ENCODE measurements at places on chromosomes 3 and 15.

DNA sequence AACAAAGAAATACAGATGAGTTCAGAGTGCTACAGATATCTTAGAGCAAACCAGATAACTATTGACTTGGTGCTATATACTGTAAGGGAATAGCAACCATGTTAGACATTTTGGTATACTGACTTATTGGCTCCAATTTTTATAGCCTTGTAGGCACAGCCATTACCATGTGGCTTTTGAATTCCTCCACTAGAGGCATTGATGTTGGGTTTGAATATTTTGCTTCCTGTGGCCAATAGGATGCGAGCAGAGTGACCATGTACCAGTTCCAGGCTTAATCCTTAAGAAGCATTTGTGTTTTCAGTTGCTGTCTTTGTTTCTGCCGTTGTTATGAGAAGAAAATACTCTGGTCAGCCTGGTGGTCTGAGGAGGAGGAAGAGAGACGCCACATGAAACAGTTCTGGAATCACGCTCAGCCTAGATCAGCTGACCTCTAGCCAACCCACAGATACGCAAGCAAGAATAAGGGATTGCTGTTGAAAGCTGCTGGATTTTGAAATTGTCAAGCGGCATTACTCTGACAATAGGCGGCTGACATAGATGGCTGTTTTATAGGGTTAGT is 109.4 kb upstream of the TNIK start:
- DNase-seq: no peak

DNA sequence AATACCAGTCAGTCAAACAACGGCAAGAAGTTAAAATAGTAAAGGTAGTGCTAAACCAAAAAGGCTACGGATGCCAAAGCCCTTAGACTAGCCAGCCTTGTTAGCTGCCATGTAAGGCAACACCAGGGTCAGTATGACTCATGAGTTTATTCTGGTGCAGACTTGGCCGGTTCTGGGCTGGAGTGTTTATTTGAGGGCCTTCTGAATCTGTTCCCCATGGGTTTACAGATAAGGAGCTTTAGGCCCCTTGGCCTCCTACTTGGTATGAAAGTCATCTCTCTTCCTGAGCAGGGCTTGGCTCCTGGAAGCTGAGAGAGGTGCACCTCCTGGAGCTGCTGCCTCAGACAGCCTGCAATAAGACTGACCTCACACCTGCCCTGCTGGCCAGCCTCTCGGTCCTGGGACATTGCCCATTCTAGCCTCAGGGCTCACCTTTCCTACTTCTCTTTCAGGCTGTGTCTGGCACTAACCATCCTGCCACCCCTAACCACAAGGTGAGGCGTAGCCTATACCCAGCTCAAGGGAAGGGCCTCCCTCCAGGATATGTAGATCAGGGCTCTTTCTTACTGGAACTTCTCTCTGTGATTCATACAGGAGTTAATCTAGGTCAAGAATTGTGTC is 10.4 kb upstream of the RTP1 start:
- DNase-seq: no peak

DNA sequence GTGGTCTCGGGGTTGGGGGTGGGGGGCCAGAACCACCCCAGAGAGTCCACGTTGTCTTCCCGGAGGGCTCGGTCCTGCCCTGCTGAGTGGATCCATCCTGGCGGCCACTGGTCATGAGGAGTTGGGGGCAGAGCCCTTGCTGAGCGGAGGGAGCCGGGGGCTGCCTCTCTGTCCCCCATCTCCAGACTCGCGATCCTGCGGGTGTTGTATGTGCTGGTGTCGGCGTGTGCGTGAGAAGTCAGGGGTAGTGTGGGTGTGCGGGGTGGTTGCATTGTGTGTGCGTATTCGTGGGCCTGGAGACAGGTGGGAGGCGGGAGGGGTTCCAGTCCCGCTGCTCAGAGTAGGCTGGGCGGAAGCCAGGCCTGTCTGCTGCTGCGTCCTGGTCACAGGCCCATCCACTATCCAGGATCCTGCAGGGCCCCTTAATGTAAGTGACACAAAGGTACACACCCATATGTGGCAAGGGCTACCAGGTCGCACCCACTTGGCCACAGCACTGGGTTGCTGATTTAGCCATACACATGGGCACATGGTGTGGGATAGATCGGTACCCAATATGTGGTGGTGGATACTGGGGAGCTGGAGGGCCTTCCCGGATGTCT is 30.7 kb downstream of the NBEAL2 start:
- no peak for DNase-seq

GRCh38 chr3:194711286-194711685 is 25.6 kb downstream of the FAM43A start:
- DNase-seq: no peak

- DNase-seq: no peak
Measured at GRCh38 chr3:7309641-7310102, 448.8 kb downstream of the GRM7 start.

GRCh38 chr3:75180235-75180944 is 483.7 kb upstream of the FRG2C start:
- DNase-seq: no peak

DNA sequence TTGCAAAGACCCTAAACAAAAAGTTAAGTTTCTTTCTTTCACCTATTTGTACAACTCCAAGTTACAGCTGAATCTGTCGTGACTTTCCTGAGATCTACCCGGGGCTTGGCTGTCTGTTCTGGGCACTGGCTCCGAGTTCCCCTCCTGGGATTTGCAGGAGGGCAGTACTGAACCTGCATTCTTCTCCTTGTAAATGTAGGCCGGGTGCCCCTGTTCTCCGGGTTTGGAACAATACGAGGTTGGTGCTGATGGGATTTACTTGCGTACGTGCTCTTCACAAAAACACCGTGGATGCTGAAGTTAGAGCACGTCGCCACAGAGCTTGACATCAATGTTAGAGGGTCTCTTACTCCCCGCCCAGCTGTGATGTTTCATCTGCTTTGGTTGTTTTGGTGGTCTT is 48.1 kb downstream of the KLHL25 start:
- no peak for DNase-seq

DNA sequence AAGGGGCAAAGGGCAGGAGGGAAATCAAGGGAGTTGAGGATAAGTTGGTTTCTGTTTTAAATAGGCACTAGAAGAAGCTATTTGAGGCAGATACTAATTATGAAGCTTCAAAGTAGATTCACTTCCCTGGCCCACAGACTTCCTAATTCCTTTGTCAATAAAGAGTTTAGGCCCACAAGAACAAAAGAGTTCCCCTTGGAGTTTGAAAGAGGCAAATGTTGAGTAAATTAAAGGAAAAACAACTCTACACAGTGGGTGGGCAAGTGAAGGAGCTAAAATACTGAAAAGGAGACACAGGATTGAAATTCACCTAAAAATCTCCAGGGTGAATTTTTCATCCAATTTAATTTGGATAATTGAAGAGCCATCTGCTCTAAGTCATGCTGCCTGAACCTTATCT is 411.7 kb upstream of the RORA start:
- DNase-seq: no peak

- no peak for DNase-seq
Measured at GRCh38 chr15:100141311-100142001, 200.3 kb downstream of the ADAMTS17 start.

DNA sequence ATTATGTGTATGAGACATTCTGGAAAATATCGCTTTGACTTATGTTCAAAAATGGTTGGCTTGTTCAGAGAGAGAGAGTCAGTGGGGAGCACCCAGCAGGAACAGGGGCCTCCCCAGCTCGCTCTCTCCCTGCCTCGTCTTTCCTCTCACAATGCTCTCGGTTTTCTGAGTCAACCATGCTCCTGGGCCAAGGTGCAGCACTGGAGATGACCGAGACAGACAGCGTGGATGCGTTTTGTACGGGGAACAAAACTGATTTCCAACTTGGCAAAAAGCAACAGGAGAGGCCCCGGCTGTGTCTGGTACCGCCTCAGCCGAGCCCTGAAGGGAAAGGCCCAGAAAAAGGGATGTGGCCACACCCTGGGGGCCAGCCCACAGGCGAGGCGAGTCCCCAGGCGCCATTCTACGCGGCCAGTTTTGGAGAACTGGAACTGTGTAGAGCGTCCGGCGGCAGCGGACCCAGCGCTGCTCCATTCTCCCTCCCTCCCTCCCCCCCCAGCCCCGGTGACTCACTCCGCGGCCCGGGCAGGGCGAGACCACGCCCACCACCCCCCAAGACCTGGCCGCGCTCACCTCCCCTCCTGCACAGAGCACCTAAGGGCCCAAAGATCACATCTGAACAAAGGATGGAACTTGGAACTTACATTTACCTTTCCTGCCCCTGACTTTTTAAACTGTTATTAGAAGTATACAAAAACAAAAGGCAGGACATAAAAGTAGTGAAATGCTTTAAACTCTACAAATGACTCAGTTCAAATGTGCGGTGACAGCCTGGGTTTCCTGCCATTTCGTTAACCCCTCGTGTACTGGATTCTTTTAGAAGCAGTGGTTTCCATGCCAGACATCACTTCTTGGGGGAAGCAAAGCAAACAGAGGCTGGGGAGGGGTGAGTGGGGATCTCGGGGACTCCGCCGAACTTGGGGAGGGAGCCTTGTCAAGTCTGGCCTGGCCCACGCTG is 12.7 kb downstream of the ATP10A start:
- DNase-seq: no peak

- no peak for DNase-seq
Measured at GRCh38 chr3:159029306-159030026, 227.6 kb downstream of the MFSD1 start.

- DNase-seq: no peak
Measured at GRCh38 chr15:87133704-87134103, 1054.0 kb downstream of the AGBL1 start.

DNA sequence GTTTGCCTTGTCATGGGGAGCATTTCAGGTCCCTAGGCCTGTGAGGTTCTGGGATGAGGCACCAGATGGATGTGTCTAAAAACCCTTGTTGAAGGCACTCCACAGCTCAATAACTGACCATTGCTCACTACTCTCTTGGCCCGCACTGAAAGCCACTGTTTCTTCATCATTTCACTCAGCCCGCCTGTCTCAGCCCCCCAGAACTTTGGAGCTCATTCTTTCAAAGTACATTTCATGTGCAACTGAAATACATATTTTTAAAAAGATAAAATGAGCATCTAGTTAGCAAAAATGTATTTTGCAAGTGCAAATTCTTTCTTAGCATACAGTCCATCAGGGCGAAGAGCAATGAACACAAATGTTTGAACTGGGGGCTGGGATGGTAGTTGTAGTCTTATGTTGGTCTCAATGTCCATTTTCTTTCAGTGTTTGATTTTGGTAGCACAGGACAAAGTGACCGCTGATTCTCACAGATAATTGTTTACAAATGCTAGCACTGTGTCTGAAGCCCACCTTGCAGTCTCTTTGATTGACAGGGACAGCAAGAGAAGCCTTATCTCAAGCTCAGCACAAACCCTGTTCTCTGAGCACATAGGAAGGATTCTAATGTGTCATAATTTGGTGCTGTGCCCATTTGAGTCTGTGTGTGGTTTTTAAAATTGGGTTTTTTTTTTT is 19.6 kb downstream of the HEMK1 start:
- DNase-seq: no peak

GRCh38 chr3:12585970-12586369 is 29.1 kb downstream of the MKRN2 start:
- no peak for DNase-seq

GRCh38 chr3:183592821-183593220 is 37.3 kb upstream of the KLHL6 start:
- no peak for DNase-seq

DNA sequence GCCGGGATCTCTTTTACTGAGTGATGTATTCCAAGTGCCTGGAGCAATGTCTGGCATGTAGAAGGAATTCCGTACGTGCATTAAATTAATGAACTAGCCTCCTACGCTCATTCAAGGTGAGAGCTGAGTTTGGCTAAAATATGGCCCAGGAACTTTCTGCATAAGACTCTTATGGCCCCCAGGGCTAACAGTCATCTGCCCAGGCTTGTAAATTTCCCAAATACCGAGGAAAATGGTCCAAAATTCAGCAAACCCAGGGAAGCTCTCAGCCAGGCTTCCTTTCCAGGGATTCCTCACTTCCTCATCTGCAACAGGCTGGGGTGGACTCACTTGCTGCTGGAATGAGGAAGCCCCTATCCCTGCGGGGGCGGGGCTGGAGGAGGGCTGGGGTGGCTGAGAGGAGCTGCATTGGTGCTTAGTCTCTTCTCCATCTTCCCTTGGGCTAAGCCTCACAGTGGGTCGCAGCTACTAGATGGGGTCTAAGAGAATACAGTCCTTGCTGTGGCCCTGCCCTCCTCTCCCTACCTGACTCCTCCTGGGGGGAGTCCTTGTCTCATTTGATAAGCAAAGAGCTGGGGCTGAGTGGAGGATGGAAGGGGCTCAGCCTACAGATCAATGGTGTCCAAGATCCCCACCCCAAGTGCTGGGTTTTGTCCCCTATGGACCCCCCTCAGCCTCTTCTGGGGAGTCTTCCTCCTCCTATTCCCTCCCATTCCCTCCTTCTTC is 28.5 kb upstream of the APOD start:
- no peak for DNase-seq

GRCh38 chr15:76555247-76555646 is 218.7 kb downstream of the ISL2 start:
- DNase-seq: no peak

DNA sequence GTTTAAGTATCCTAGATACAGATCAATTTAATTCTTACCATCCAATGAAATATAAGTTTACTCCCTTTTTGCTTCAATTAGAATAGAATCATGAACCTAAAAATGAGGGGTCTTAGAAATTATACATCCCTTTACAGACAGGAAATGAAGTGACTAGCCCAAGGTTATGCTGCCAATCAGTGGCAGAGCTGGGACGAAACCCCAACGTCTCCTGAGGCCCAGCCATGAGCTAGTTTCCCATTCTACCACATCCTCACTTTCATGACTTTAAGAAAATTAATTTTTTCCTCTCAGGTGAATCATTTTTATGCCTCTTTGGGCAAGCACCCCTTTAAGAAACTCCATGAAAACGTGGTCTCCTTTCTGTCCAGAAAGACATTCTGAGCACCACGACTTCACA is 11.2 kb downstream of the LRIG1 start:
- no peak for DNase-seq

- no peak for DNase-seq
Measured at GRCh38 chr3:184372296-184372821, 5.6 kb downstream of the THPO start.

DNA sequence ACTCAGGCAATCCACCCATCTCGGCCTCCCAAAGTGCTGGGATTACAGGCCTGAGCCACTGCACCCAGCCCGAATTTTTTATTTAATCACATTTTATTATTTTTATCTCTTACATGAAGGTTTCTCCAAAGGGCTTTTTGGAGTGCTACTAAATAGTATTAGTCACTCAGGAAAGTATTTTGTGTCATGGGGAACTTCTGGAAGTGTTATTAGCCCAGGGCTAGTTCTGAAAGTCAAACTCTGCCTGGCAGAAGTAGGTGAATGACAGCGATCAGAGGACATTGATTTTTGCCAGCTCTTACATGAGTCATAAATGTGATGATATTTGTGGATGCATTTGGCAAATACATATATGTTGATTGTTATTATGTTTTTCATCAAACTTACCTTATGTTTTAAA is 48.7 kb downstream of the ZPLD1 start:
- DNase-seq: no peak

- DNase-seq: no peak
Measured at GRCh38 chr15:86183596-86184491, 104.2 kb downstream of the AGBL1 start.
